ENCODE measurements at places on chromosomes 6 and 20.

- no peak for DNase-seq
These were observed 18.7 kb upstream of the HCK start for GRCh38 chr20:32033316-32033715.

- DNase-seq, result no peak
These were observed 281.4 kb upstream of the SOX4 start for GRCh38 chr6:21312118-21312517.

DNA sequence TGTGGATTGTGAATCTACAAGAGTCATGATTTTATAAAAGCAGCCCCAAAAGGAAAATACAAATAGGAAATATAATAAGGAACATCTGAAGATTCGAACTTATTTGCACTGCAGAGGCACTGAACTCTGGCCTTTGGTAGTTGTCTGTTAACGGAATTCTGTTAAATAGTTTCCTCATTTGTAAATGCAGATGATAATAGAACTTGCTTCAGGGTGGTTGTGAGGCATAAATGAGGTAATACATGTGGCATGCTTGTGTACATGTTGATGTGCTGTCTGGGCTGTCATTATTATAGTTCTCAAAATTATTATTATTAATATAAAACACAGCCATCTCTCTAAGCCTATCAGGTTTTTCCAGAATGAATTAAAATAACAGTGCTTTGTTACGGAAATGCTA is 302.0 kb downstream of the NRN1 start:
- DNase-seq, result no peak

DNA sequence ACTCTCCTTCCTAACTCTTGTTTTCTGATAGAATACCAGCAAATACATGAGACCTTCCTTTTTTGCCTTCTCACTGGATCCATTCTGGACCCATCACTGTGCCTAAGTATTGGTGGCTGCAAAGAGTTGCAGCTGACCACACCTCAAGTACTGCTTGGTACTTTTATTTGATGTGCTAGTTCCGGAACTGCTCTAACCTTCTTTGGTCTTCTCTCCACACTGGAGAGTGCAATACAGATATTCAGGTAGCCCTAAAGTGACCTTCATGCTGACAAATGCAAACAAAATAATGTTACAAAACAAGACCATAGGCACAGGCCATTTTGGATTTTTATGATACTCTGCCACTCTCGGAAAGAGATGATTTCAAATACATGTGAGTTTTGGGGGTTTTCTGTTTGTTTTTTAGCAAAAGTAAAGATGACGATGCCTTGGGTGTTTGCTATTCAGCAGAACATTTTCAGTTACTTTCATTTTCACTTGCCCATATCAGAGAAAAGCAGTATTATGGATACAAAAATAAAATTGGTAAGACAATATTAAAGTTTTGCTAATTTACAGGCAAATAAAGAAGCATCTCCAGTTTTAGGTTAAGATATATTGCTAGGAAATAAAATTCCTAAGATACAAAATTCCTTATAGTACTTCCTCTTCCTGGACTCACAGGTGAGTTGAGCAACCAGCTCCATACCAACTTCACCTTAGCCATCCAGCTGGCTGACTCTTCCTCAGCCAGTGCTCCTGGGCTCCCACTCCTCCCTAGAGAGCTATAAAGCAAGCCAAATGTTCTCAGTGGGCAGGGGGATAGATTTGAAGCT is 42.0 kb downstream of the PTPRK start:
- no peak for DNase-seq

DNA sequence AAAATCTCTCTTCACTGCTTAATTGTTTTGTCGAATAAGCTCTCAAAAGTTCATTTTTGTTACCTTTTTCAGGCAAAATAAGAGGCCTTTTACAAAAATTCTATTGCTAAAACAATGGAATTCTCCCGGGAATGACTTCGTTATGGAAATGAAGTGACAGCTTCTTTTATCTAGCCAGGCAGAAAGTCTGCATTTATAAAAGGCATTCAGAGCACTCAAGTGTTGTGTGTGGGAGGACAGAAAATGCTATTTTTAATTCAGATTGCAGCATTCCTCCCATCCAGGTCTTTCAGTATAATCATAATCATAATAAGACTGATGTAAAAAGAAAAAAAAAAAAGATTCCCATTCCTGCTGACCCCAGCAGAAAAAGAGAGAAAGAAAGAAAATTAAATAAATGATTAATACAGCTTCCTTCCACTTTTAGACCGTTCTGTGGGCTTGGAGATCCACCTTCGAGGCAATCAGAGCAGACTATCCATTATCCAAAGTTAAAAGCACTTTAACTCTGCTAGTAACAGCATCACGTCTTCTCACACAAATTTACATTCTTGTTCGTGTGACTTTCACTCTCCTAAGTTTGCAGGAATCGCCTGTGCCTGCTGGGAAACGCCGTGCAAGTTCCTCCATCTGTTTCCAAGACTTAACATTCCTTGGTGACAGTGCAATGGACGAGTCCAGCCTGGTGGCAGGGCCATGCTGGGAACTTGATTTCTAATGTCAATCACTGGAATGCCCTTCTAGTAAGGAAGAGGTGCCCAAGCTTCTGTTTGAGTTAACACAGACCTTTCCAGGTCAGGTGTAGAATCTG is 258.8 kb downstream of the GMPR start:
- DNase-seq, result no peak

- no peak for DNase-seq
These were observed 27.7 kb downstream of the ALDH5A1 start for GRCh38 chr6:24522228-24523176.

DNA sequence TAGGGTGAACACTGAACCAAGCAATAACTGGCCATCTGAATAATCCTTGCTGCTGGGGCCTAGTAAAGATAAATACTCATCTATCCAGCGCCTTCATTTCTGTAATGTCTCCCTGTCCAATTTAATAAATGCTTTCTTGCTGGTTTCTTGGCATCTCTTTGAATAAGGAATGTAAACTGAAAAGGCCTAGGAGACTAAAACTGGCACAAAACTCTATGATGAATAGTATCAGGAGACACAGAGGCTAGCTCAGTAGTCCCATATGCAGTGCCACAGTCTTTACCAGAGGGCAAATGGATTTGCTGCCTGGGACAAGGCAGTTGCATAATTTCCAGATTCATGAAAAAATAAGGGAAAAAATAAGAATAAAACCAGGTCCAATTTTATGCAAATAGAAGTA is 324.4 kb downstream of the CENPW start:
- no peak for DNase-seq

DNA sequence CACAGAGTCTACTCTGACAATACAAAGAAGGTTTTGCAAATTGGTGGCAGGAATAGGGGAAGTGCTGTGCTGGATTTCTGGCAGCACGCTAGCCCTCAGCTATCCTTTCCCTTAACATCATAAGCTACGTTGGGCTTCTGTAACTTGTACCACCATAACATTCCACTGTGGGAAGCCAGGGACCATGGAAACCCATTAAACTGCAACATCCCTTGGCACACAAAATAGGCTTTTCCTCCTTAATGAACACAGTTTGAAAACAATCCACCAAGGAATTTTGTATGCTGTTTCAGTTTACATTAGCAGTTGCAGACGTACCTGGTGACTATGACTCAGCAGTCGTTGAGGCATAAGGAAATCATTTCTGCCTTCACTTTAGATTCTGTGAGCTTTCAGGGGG is 203.9 kb upstream of the RAB32 start:
- DNase-seq, result no peak

DNA sequence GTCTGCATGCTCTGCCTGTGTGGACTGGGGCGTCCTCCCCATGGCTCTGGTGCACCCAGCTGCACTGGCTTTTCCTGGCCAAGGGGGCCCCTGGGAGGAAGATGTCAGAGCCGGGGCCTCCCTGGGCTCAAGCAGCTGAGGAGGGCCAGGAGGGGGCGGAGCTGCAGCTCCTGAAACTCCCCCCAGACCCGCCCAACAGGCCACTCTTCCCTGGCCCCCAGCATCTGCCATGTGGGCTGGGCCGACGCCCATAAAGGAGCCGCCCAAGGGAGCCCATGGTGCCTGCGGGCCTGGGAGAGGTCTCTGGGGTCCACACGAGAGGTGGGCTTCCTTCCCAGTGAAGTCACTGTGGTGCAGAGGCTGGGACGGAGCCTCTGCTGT is 4.0 kb downstream of the RBBP8NL start:
- no peak for DNase-seq

GRCh38 chr6:45300736-45301135 is 27.4 kb upstream of the RUNX2 start:
- no peak for DNase-seq

DNA sequence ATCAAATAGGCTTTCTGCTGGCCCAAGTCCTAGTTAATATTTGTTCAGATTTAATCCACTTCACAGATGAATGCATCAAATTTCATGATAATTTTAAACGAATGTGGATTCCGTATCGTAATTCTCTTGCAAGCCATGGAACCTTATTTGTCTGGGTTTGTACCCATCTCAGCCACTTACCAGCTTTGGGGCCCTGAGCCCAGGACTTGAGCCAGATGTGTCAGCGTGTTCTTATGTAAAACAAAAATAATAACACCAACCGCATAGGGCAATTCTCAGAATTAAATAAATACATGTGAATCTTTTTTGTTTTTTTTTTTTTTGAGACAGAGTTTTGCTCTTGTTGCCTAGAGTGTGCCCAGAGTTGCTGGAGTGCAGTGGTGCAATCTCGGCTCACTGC is 282.5 kb upstream of the PLCB4 start:
- no peak for DNase-seq

DNA sequence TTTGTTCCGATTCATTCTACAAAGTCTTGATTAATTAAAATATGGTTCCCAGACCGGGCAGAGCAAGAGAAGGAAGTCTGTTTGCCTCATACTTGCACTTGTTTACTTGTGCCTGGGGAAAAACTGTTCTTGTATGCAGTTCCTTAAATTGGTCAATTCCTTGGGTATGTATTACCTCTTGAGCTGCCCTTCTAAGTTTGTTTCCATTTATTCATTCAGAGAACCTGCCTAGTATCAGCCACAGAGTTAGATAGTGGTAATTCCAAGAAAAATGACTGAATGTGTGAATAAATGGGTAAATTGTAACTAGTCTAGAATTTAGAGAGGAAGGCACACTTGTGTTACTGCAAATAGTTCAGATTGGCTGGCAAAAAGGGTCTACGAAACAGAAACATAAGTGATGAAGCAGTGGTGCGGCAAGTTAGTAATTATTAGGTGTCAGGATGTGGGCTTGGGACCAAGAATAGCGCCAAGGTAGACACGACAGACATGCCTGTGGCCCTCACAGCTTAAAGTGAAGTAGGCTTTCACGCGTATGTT is 525 bp upstream of the MAK start:
- DNase-seq, result no peak

- no peak for DNase-seq
These were observed 16.1 kb upstream of the APMAP start for GRCh38 chr20:25008388-25009217.

DNA sequence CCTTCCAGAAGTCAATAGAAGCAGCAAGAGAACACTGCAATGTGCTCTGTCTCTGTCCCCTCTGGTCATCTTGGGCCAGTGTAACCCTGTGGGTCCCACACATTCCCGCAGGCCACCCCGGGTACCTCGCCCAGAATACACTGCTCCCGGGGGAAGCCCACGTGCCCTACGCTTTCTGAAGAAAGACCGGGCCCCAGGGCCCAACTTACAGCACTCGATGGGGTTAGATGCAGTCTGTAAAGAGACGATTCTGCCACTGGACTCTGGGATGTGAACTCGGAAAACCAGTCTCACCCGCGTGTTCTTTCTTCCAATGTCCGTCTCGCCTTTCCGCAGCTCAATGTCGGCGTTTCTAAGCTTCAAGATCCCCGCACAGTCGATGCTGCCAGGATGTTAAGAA is 68.7 kb downstream of the NFATC2 start:
- DNase-seq, result no peak

GRCh38 chr6:166624275-166624674 is 2.8 kb downstream of the RPS6KA2 start:
- no peak for DNase-seq

- no peak for DNase-seq
These were observed 50.1 kb upstream of the ARMC2 start for GRCh38 chr6:108797951-108798669.

- no peak for DNase-seq
These were observed 24.6 kb downstream of the DST start for GRCh38 chr6:56618050-56618449.

GRCh38 chr20:50980851-50981713 is 22.5 kb downstream of the MOCS3 start:
- DNase-seq, result peak; percentile 4

DNA sequence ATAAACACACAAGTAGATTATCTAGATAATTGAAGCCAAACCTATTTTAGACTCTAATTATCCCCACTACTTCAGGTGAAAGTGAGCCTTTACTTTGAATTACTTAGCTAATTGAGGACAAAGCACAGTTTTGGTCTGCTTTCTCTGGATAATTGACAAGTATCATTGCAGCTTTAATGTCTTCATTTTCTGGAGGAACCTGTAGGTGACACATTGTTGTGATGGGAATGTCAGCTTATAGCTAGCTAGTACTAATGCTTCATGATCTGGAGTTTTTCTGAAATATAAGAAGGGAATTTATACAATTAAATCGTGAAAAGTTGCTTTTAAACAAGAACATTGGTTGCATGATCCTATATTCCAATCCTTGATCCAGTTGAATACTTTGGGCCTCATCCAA is 319.3 kb upstream of the CITED2 start:
- DNase-seq, result no peak

DNA sequence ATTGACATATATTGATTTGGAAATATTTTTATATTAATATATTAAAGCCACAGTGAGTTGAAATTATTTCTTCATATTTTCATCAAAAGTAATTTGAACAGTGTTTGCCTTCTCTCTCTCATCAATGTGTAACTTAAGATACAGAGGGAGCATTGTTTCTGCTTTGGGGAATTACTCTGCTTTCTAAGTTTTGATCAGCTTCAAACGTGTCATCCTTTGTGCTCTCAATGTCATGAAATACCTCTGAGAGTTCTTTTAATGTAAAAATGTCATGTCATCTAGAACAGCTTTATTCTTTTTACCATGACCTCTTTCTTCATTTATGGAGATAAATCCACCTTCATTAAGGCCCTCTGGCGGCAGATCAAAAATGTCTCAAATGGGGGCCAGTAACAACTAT is 259.4 kb upstream of the STXBP5 start:
- DNase-seq, result no peak

DNA sequence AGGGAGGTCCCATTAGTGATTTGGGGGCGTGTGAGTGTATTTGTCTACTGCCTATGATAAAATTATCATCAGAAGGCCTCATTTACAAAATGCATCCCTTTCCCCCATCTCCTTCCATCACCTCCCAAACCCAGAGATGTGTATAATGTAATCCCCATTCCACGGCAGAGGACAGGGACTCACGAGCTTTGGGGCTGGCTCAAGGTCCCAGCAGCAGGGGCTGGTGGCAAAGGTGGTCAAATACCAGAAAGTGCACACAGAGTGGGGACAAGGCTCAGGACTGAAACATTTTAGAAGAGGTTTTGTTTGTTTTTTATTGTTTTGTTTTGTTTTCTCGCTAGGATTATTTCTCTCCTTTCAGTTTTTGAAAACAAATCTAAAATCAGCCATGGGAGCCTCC is 68.5 kb upstream of the TOP1 start:
- DNase-seq, result no peak
